ENCODE measurements at places on chromosomes 12 and 14.

DNA sequence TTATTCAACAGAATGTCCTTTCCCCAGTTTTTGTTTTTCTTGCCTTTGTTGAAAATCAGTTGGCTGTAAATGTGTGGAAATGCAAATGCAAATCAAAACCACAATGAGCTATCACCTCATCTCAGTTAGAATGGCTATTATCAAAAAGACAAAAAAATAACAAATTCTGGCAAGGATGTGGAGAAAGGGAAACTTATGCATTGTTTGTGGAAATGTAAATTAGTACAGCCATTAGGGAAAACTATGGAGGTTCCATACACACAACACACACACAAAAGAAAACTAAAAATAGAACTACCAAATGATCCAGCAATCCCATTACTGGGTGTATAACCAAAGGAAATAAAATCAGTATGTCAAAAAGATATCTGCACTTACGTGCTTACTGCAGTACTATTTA is 518.8 kb upstream of the ATXN7L3B start:
- no peak for DNase-seq

GRCh38 chr14:50045039-50045711 is 71.2 kb downstream of the VCPKMT start:
- DNase-seq, result no peak

- no peak for DNase-seq
These were observed 204.8 kb downstream of the NUAK1 start for GRCh38 chr12:105933671-105934665.

GRCh38 chr12:92762773-92763172 is 60.0 kb downstream of the PLEKHG7 start:
- DNase-seq, result no peak

- peak; percentile 90 for DNase-seq
These were observed 43.9 kb upstream of the ESR2 start for GRCh38 chr14:64337888-64338615.

- DNase-seq, result no peak
These were observed 39.1 kb upstream of the GZMB start for GRCh38 chr14:24673059-24673458.

GRCh38 chr12:28027328-28027727 is 54.8 kb upstream of the PTHLH start:
- peak; percentile 86 for DNase-seq

DNA sequence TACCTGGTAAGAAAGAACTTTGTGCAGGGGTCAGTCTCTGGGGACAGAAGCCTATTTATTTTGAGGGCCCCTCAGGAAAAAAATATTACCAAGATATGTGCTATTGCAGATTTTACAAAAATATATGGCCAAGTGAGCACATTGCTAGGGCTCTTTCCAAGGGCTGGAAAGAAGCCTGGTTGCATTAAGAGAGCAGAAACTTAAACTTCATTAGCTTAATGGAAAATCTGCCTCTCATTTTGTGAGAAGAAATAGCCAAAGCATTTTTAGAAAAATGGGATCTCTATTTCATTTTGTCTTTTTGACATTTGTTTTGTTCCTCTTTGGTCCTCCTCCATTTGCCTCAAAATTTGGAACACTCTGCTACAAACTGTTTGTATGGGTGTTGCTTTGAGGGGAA is 283.5 kb downstream of the NELL2 start:
- DNase-seq, result no peak

GRCh38 chr12:101325590-101325989 is 45.7 kb downstream of the UTP20 start:
- no peak for DNase-seq

GRCh38 chr14:70714055-70714550 is 72.4 kb downstream of the TTC9 start:
- peak; percentile 44 for DNase-seq

DNA sequence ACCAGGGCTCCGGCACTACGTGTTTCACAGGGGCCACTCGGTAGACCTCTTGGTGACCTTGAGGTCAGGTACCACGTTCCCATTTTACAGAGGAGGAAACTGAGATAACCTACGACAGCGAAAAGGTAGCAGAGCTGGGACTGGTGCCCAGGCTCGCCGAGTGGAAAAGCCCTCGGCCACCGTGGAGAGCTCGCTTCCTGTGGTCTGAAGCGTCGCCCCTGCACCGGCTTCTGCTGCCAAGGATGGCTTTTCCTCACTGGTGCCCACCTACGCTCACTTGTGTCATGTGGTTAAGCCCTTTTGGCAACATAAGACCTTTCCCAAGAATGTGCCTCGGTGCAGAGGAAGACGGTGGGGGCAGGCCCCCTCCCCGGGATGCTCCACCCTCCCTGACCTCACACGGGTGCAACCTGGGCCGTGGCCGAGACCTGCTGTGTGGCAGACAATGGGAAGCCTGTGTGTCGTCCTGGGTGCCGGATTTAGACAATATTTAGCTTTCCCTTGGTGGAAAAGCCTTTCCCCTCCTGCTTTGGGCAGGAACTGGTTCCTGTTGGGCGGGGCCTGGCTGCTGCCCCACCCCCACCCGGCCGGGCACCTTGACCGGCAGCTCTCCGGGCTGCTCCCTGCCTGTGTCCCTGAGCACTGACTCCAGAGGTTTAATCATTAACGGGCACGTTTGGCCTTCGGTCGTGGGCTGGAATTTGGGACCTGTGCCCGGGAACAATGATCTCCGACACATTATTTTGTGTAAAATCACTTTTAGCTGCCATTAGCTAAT is 32.4 kb upstream of the PPP1R13B start:
- DNase-seq, result no peak

DNA sequence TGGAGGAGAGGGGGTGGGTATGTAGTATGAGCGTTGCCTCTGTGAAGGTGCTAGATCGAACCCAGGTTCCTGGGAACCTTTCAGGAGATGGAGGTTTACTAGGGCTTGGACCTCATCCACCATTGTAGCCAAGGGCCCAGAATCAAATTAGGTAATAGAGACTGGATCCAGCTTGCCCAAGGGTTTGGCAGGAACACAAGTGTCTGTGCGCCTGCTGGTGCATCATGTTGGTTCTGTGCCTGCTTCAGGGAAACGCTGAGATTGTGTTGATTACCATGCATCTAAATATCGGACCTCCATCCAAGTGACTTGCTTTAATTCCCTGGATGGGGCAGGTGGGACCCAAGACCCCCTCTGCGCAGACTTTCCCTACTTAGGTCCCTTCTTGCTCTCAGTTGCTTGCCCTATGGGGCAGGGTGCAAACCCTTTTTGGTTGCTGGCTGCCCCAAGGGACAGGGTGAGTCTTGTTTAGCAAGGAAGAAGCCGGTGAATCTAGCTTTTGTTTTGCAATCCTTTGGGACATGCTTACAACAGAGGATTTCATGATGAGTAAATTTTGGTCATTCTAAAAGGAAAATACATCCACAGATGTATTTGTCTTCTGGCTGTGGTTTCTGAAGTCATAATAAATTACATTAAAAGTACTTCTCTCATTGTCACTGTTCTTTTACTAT is 189.8 kb upstream of the PRICKLE1 start:
- no peak for DNase-seq

DNA sequence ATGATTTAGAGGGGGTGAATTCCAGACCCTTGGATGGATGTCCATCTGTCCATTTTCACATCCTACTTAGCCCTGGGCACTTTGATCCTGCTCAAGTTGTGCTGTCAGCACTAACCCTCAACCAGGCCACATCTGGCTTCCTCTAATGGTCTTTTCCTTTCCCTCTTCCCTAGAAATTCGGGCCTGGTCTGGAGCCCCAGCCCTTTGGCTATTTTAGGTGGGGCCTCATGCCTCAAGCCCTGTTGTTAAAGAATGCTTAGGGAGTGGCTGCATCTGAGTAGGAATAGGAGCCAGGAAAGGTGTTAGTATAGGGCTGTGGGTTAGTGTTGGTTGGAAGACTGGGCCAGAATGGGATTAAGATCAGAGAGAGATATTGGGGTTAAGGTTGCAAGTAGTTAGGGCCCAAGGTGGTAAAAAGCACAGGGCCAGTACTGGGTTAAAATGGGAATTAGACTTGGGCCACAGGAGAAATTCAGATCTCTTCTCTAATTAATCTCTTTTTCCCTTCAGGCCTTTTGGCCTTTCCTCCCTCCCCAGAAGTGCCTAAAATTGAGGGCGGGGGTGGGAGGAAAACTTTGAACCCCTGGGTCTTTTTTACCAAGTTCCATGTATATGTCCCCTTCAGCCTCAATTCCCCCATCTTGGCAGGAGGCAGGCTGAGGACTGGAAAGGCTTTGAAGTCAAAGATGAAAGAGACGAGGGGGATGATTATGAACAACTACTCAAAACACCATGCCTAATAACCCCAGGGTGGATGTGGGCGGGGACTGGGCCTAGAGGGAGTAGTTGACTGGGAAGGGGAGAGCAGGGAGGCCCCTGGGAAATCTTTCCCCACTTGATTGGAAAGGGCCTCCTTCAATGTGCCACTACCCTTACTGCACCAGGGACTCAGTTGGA is 4.0 kb upstream of the ZNF385A start:
- no peak for DNase-seq

- DNase-seq, result no peak
These were observed 656.1 kb upstream of the NOVA1 start for GRCh38 chr14:27253966-27254365.

GRCh38 chr14:41051801-41052200 is 554.9 kb upstream of the LRFN5 start:
- no peak for DNase-seq

GRCh38 chr12:78040111-78040510 is 209.4 kb downstream of the NAV3 start:
- DNase-seq, result no peak

DNA sequence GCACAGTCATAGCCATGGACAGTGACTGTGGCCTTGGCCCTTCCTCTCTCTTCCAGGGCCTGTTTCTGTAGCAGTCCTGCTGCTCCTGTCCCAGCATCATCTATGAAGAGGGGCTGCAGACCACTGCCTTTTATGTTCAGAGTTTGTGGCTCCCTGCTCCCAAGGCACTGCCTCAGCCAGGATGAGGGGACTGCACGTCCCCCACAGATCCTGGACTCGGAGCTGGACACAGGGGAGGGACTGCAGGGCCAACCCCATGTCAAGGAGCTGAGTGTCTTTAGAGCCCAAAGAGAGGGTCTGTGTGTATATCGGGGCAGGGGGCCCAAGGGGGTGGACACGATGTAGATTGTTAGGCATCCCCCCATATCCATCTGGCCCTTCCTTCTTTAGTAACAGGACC is 60.6 kb upstream of the DIO3 start:
- no peak for DNase-seq

GRCh38 chr14:89648510-89648909 is 231.5 kb upstream of the FOXN3 start:
- DNase-seq, result no peak

DNA sequence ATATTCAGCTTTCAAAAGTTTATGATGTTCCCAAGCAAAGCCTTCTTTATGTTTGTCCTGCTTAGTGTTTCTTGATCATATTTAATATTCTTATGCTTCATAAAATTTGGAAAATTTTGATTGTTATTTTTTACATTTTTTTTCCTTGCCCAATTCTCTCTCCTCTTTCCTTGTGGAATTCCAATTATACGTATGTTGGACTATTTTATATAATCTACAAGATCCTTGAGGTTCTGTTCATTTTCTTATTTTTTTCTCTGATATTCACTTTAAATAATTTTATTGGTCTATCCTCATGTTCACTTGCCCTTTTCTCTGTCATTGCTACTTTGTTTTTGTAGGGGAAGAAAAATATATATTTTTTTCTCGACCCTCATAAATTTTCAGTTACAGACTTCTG is 167.7 kb downstream of the DYRK2 start:
- no peak for DNase-seq

DNA sequence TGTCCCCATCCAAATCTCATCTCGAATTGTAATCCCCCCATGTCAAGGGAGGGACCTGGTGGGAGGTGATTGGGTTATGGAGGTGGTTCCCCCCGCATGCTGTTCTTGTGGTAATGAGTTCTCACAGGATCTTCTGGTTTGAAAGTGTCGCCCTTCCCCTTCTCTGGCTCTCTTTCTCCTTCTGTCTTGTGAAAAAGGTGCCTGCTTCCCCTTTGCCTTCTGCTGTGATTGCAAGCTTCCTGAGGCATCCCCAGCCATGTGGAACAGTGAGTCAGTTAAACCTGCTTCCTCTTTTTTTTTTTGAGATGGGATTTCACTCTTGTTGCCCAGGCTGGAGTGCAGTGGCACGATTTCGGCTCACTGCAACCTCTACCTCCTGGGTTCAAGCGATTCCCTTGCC is 104.0 kb downstream of the CCDC91 start:
- DNase-seq, result no peak

DNA sequence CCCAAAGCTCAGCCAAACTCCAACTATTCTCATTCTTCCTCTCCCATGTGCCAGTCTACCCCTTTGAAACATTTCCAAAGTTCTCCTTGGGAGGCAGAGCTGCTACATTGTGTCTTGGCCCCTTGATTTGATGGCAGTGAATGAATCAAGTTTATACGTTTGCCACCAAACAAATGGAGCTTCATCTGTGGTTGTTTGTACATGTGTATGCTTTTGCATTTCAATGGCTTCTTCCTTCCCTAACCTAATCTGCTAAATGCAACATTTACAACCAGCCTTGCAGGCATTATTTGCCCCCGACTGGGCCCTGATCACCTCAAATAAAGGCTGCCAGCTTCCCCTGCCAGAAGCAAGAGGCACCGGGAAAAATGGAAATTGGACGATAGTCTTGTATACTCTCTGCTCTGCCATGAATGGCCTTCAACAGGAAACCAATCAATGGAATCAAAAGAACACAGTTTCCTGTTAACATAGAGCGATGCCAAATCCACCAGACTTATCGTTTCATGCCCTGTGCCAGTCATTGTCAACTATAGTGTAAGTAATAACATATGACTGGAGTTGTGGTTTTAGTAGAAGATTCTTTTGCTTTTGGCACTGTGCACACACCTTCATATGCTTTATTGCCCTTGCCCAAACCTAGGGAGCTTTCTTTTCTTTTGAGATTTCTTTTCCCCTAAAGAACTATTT is 97.8 kb downstream of the TMEM30B start:
- DNase-seq, result no peak

- DNase-seq, result no peak
These were observed 116.4 kb downstream of the SLC38A1 start for GRCh38 chr12:46152456-46152855.

GRCh38 chr12:106246891-106247673 is 738 bp downstream of the CKAP4 start:
- no peak for DNase-seq

DNA sequence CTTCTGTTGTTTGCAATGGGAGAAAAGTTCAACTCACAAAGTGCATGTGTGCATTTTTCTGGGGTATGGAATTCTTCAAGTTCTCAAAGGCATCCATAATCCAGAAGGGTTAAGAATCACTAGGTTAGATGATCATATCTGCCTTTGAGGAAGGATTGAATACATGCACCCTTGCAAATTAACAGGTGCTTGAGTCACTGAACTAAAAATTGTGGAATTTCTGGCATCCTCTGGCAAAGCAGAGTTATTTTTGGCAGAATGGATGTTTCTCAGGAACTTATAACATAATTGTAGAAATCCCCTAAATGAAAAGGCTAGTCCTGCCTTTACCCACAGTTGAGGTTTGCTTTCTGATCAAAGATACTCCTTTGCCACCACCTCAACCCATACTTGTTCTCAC is 136.5 kb upstream of the DYRK2 start:
- DNase-seq, result no peak

GRCh38 chr14:68973639-68974038 is 5.5 kb downstream of the ACTN1 start:
- DNase-seq, result no peak
